Glomerular endothelial cell (primary cell): ENCODE measurements at places on chromosomes 16 and 17.

DNA sequence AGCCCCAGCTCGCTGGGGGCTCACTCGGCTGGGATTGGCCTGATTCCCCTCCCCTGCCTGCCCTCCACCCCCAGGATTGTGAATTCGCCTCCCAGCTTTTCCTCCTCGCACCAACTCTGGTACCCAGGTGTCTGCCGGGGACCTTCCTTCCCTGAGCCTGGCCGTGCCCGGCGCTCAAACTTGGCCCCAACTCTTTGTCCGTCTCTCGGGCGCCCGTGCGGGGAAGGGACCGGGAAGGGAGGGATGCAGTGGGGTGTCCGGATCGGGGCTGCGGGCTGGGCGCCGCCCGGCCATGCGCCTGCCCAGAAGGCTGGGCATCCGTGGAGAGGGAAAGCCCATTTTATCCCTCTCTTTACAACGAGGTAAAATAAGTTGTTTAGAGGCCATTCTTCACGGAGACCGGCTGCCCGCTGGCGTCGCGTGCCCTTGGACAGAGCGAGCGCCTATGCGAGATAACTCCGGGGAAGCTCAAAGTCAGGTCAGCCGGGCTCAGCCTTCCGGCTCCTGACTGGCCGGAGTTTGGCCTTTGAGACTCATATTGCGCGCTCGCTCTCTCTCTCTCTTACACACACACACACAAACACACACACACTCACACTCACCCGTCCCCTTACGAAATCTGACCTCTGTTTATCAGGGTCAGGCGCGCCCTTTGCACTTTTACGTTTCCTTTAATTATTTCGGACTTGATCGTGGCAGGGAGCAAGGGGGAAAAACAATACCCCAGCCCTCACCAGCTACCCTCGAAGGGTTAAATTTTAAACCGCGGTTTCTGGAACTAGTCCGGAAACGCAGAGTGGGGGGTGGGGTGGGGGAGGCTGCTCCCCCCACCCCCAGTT is 774 bp upstream of the MAF start:
- DNase-seq, result no peak

- DNase-seq, result no peak
These were observed 37.4 kb upstream of the CCL1 start for GRCh38 chr17:34400301-34400931.

- no peak for DNase-seq
These were observed 9.5 kb upstream of the KRT19 start for GRCh38 chr17:41537614-41537954.

- DNase-seq, result no peak
These were observed 316.9 kb downstream of the SEC14L1 start for GRCh38 chr17:77457572-77458201.

DNA sequence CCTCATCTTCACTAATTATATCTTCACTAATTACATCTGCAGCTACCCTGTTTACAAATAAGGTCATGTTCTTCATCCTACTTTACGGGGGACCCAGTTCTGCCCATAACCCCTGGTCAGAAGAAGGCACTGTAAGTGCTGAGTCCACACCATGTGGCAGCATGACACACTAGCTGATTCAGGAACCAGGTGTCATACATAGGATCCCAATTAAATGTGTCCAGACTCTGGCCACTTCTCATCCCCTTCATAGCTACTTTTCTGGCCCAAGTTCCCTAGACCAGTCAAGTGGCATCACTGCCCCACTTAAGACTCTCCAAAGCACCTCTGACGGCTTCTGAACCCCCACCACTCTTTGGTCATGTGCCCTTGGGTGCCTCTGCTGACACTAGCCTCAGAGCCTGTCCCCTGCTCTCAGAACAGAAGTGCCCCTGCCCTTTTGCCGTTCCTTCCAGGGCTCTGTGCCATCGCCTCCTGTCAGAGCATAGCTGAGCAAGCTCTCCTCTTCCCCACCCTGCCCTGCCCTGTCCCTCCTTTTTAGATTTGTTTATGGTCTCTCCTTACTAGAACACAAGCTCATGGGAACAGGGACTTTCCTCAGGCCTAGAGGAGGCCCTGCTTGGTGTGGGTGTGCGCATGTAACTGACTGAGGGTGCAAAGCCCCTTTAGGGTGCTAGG is 61.1 kb downstream of the B9D1 start:
- no peak for DNase-seq
